ENCODE measurements at places on chromosomes 4 and X.

DNA sequence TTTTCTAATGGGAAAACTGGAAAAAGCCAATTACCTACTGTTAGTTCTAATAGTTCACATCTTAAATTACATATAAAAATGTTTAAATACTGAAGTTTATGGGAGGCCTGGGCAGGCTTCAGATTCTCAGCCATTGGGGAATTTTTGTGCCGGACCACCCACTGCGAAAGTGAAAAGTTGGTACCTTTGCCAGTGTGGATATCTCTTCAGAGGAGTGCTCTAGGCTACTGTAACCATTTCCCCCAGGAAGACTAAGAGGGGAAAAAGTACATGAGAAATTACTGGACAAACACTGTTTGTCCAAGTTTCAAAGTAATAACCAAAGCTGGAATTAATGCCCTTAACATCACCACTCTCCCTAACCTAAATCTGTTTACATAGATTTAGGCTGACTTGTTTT is 20.8 kb downstream of the PITX2 start:
- no peak for DNase-seq

DNA sequence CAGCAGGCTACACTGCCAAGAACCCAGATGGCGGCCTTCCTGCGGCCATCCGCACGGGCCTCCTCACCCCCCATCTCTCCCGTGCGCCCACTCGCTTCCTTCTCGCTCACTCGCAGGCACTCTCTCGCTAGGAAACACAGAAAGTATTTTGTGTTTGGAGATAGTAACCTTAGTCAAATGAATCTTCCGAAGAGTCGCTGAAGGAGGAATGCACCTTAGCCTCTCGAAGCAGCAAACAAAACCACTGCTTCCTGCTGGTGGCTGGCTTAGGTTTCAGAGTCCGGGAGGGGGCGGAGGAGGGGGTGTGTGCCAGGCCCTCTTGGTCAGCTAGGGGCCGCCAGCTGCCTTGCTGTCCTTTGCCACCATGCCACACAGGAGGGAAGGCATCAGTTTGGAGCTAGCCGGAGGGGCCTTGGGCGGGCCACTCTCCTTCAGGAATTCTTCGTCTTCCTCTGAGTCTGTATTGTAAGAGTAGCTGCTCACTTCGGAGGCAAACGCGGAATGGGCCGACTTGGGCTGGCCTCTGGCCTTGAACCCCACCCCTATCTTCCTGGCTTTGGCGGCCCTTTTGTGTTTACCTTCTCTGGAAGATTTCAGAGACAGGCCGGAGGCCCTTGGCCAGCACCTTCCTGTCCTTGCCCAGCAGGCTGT is 73.2 kb upstream of the UCP1 start:
- DNase-seq = no peak

GRCh38 chr4:83180431-83180968 is 66.0 kb upstream of the PLAC8 start:
- no peak for DNase-seq

DNA sequence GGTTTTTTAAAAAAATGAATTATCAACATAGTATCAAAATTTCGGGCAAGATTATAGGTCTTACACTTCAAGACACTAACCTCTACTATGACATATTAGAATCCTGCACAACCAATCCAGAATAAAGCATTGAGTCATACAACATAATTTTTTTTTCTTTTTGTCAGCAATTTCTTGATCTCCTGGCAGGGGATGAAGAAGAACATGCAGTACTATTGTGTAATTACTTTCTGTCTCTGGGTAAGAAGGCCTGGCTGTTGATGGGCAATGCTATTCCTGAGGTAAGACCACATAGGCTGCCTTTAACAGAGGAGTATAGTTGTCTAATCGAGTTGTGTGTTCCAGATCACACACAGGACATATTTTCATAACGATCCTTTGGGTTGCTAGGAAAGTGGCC is 67.5 kb downstream of the FBXL5 start:
- DNase-seq = no peak

DNA sequence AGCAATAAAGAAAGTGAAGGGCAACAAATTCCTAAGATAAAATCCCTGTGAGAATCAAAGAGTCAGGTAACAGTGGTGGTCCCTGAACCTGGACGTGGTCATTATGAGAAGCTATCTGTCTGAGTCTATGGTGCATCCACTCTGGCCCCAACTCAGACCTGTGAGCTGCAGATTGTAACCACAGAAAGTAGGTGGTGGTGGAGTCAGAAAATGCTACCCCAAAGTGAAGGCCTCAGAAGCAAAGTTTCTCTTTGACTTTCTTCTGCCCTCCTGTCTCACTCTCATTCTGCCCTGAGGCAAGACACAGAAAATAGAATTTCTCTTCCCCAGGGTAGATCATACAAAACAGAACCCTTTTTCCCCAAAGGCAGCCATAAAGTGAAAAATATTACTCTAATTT is 84.1 kb upstream of the NEIL3 start:
- no peak for DNase-seq

GRCh38 chr4:31236639-31237173 is 516.5 kb downstream of the PCDH7 start:
- no peak for DNase-seq

DNA sequence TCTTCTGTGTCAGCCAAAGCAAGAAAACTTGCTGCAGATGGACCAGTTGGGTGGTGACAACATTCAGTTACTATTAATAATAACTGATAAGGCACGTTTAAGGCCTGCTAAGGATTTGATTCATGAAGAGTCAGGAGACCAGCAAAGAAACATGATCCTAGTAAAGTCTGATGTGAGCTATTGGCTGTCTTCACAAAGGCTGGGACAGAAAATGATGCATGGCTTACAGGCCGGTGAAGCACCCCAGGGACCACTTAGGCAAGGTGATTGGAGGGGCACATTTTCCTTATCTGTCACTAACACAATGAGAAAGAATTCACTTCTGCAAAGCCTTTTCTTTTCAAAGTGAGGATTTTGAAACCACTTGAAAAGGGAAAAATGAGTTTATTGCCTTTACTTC is 65.4 kb upstream of the TRPC3 start:
- no peak for DNase-seq

DNA sequence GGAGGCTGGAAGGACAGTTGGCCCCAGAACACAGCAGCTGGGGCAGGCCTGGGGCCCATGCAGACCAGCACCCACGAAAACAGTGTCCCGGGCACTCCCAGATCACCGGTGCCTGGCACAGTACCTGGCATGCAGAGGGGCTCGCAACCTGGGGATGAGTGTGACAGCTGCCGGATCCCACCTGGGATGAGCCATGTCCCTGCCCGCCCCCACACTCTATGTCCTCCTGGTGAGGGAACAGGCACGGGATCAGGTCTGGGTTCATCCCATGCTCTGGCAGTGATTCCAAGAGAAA is 22.8 kb upstream of the PPP2R2C start:
- no peak for DNase-seq

- no peak for DNase-seq
Measured at GRCh38 chrX:53155512-53156206, 61.7 kb downstream of the KANTR start.

DNA sequence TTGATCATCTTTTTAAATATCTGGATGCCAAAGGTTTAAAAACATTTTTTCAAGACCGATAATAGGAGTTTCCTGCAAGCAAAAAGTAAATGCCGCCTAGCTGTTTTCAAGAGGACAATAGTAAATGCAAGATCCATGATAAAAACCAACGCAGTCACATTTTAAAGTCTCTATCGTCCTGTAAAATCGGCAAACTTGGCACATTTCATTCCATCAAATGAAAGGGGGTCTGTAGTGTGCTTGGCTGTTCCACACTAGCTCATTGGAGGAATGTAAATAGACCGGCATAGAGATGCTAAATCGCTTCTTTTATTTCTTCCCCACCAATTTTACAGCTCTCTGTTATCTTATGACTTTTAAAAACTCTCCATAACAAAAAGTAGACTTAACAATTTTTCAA is 202.2 kb downstream of the NLGN4X start:
- DNase-seq = no peak

GRCh38 chr4:53005808-53006207 is 143.7 kb downstream of the RASL11B start:
- no peak for DNase-seq

GRCh38 chr4:155478336-155478835 is 101.6 kb upstream of the MAP9 start:
- no peak for DNase-seq

- no peak for DNase-seq
Measured at GRCh38 chrX:109830157-109830703, 97.2 kb upstream of the ACSL4 start.

GRCh38 chrX:122512561-122513072 is 671.5 kb upstream of the GRIA3 start:
- DNase-seq = no peak

- DNase-seq = no peak
Measured at GRCh38 chrX:124226129-124226528, 106.3 kb upstream of the TEX13D start.

GRCh38 chr4:148196164-148196563 is 246.1 kb downstream of the NR3C2 start:
- no peak for DNase-seq

- DNase-seq = no peak
Measured at GRCh38 chrX:15416133-15416993, 32.1 kb upstream of the VEGFD start.

DNA sequence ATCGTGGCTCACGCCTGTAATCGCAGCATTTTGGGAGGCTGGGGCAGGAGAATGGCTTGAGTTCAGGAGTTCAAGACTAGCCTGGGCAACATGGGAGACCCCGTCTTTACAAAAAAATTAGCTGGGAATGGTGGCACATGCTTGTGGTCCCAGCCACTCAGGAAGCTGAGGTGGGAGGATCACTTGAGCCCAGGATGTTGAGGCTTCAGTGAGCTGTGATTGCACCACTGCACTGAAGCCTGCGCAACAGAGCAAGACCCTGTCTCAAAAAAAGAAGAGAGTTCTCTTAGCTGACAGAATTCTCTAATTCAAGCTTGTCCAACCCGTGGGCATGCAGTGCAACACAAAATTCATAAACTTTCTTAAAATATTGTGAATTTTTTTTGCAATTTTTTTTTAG is 95.6 kb upstream of the CBR4 start:
- DNase-seq = no peak

- DNase-seq = no peak
Measured at GRCh38 chr4:76570141-76570973, 135.3 kb downstream of the SHROOM3 start.

GRCh38 chr4:56742080-56742871 is 61.2 kb upstream of the HOPX start:
- no peak for DNase-seq

- DNase-seq = no peak
Measured at GRCh38 chrX:7109838-7110793, 37.4 kb upstream of the STS start.

- no peak for DNase-seq
Measured at GRCh38 chrX:150028692-150029091, 90.4 kb upstream of the EOLA2 start.

DNA sequence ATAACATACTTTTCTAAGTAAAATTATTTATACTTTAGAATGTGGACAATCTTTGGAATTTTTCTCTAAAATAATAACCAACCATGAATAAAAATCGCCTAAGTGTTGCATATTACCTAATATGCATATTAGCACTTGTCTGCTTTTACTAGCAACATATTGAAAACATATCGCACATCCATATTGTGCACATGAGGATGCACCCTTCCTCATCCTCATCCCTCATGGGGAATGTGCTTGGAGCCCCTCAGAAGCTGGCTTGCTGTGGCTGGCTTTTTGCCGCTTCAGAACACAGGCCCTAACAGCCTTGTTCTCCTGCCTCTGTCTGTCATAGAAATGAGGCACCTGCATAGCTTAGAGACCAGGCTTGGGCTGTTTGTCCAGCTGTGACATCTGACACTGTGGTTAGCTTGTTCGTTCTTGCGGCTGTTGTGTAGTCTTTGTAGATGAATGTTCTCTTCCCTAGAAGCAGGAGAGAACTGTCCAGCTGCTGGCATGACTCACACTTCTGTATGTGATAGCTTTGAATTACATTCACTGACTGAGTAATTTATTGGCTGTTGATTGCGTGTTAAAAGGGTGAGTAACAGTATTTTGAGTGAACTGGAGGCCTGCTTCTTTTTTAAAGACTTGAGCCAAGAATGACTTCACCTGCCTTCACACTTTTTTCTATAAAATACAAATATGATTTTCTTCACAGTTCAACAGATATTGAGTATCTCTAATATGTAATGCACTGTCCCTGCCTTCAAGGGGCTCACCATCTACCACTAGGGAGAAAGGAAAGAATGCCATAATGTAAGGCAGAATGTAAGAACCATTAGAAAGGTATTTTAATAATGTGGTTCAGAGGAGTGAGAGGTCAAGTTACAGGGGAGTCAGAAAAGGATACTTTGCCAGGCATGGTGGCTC is 81.9 kb downstream of the HMGB2 start:
- DNase-seq = no peak

DNA sequence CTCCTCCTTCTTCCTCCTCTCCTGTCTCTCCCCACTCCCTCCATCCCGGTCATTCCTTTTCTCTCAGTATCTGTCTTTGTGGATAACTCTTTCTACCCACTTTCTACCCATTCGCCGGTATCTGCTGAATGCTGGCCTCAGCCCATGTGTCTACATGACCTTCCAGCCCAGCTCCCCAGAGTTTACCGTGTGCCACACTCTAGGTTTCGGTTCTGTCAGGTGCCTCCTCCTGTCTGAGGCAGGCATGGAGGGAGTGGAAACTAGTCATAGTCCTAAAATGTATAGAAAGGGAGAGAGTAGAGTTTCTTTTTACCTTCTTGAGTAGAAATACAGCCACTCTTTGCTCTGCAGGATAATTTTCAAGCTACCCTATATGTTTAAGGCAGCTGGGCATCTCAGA is 33.5 kb upstream of the SCRG1 start:
- DNase-seq = no peak

- DNase-seq = no peak
Measured at GRCh38 chr4:157818946-157819692, 353.7 kb downstream of the GASK1B start.

- DNase-seq = no peak
Measured at GRCh38 chr4:111676533-111676932, 468.7 kb upstream of the FAM241A start.

- DNase-seq = no peak
Measured at GRCh38 chrX:352181-352580, 33.6 kb upstream of the GTPBP6 start.

- no peak for DNase-seq
Measured at GRCh38 chr4:27381815-27382214, 521.2 kb downstream of the STIM2 start.

DNA sequence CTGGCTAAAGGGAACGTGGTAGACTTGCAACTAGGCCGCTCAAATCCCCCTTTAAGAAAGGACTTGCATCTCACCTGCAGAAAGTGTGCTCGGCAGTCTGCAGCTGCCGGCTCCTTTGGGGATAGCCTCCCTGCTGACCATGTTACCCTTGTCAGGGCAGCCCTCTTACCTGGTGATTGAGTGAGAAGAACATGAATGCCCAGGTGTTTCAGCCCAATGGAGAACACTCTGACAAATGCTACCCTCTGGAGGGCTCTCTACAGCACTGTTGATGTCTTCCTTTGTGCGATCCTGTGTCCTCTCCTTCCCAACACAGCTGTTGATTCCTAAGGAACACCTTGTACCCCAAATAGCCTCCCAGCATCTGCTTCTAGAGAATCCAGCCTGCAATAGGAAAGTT is 178.7 kb upstream of the LDB2 start:
- DNase-seq = no peak
